Activated CD8-positive, alpha-beta memory T cell treated with anti-CD3 and anti-CD28 coated beads for 4 hours (primary cell): ENCODE measurements at places on chromosomes 13 and 19.

GRCh38 chr19:57389194-57389729, 392 bp upstream of the ZNF548 start:
- DNase-seq, result no peak

DNA sequence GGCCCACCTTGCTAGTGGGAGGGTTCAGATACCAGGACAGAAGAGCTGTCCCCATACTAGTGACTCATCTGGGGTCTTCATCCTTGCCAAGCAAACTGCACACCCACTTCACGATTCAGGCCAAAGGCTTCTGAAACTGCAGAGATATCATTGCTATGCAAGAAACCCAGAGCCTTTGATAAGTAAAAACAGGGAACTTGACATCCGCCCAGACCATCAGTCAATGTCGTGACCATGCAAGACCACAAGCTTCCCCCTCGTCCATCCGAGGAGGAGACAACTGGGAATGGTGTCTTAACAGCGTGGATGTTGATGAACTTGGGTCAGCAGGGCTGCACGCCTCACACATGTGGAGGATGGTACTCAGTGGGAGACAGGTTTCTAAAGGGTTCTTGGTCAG, 58.0 kb downstream of the ABCC4 start:
- no peak for DNase-seq

DNA sequence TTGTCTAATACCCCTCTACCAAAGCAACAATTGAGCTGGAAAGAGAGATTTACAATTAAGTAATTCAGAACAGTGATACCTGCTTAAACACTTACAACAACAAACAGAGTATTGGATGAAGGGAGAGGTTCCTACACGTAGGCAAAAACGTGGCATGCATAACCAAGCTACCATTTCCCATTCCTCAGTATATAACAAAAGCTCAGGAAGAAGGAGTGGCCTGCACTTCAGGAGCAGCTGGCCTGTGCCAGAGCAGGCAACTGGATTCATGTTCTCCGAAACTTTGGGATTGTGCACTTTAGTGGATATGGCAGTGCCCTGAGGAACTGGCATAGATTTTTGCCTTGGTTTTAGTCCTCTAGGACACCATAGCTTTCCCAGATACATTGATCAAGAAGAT, 630.2 kb upstream of the PCDH9 start:
- no peak for DNase-seq

- DNase-seq, result no peak
Observed at GRCh38 chr19:55579766-55580621, 654 bp downstream of the ZNF579 start.

DNA sequence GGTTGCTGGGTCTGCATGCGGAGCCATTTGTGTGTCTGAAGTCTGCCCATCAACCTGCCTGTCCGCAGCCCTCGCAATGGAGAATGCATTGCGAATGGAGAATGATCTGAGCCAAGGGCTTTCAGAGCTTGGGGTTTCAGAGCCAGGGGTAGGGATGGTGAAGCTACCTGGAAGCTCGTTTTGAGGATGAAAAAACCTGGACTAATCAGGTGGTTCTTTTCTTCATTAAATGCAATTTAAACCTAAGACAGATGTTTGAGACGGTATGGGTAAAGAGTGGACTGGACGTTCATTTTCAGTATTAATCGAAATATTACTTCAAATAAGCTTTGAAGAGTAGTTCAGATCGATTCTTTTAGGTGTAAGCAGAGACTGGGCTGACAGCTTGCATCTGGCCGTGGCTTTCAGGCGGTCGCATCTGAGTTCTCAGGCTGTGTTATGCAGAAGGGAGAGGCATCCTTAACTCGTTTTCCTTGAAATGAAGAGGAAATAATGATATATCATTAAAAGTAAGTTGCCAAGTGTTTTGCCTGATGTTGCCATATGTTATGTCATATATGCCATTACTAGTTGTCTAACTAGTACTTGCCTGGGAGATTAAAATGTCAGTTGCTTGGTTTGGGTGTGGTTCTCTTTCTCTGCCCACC, 801 bp downstream of the MCF2L start:
- no peak for DNase-seq

- no peak for DNase-seq
Observed at GRCh38 chr13:18996627-18997051, 185.0 kb downstream of the TUBA3C start.

DNA sequence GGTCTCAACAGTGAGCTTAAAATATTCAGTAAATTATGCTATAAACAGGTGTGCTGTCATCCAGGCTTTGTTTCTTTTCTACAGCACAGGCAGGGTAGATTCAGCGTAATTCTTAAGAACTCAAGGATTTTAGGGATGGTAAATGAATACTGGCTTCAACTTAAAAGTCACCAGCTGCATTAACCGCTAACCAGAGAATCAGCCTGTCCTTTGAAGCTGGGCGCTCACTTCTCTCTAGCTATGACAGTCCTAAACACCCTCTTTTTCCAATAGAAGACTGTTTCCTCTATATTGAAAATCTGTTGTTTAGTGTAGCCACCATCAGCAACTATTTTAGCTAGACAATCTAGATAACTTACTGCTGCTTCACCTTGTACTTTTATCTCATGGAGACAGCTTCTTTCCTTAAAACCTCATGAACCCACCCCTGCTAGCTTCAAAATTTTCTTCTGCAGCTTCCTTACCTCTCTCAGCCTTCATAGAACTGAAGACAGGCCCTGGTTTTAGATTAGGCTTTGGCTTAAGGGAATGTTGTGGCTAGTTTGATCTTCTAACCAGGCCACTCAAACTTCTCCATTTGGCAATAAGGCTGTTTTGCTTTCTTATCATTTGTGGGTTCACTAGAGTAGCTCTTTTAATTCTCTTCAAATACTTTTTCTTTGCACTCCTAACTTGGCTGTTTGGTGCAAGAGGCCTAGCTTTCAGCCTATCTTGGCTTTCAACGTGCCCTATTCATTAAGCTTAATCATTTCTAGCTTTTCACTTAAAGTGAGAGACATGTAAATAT, 89.5 kb downstream of the USP12 start:
- DNase-seq, result no peak

DNA sequence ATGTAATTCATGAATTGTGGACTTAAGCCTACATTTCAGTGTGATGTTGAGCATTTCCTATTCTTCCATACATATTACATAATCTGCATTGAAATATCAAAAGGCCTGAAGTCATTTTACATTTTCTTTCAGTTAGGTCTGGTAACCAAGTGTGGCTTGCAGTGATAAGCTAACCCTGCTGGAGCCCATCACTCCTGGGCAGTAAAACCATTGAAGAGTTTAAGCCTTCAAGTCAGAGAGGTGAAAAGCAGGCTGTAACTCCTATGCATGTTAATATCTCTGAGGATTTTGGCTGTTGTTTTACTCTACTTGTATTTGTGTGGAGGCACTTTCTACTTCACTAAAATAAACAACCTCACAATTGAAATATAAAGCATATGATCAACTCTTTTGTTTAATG, 248.8 kb downstream of the SLITRK5 start:
- DNase-seq, result no peak

- DNase-seq, result no peak
Observed at GRCh38 chr13:81874681-81875661, 1534.0 kb upstream of the SPRY2 start.

DNA sequence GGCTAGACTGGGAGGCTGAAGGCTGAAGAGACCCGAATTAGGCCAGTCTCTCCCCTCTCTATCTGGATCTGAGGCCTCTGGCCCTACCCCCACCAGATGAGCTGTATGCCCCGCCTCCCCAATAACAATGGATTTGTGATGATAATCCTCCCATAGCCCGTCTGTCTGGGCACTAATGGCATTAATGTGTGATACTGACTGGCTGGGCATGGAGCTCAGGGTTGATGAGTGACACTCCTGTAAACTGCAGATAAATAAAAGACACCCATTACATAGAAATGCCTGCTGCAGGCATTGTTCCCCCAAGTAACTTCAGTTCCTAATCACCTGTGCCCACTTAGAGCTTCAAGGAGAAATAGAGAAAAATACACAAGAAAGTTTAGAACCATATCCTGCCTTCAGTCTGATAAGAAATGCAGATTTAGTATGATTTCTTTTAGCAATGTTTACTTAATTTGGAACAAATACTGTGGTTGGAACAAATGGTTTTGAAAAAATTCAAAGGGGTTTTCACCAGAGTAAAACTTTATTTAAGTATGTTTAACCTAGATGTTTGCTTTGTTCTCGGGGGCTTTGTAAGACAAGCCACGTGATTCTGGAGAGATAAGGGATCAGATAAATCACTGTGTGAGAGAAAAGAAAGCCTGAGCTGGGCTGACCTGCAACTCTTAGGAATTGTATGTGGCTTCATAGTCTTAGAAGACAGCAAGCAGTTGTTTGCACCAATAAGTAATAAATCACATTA, 60.3 kb downstream of the TNFRSF19 start:
- no peak for DNase-seq

DNA sequence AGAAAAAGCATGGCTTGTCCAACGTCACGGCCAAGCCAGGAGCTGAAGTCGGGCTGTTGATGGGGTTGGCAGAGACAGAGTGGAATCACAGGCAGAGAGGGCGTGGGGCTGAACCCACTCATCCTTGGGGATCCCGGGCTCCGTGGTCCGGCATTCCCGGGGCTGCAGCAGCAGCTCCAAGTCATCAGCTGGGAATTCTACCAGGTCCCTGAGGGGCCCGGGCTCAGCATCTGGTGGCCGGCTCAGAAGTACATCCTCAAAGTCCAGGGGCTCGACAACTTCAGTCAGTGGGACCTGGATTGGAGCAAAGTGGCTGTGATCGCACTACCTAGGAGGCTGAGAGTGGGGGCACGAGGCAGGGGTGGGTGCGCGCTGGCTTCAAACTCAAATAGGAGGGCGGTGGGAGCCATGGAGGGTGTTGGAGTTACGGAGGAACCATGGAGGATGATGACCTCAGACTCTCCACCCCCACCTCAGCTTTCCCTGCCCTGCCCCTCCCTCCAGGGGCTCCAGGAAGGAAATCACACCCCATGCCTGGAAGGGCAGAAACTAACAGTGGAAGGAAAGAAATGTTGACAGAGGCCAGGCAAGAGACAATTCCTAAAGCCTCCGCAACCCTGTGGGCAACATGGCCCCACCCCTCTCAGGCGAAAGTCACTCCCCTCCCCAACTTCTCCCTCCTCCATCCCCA, 9.5 kb downstream of the DOCK6 start:
- DNase-seq, result no peak

DNA sequence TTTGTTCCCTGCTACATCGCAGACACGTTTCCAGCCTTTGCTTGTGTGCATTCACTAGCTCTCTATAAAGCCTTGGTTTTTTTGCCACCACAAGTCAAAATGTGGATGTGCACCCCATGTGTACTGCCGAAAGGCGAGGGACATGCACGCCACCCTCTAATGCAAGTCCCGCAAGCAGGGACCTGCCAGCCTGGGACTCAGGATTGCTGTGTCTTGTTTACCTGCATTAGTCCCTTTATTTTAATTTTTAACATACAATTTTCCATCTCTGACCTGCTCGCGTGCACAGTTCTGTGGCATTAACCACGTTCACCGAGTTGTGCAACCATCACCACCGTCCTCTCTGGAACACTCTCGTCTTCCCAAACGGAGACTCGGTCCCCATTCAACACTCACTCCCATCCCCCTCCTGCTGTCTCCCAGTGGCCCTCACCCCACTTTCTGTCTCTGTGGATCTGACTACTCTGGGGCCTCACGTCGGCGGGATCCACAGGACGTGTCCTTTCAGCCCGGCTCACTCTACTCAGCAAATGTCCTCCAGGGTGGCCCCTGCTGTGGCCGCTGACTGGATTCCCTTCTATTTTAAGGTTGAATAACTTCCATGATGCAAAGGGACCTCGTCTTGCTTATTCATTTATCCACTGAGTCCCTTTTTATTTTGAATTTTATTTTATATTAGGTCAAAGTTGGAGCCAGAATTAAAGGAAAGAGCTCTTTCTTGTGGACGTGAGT, 58.4 kb downstream of the RASA3 start:
- DNase-seq, result no peak

DNA sequence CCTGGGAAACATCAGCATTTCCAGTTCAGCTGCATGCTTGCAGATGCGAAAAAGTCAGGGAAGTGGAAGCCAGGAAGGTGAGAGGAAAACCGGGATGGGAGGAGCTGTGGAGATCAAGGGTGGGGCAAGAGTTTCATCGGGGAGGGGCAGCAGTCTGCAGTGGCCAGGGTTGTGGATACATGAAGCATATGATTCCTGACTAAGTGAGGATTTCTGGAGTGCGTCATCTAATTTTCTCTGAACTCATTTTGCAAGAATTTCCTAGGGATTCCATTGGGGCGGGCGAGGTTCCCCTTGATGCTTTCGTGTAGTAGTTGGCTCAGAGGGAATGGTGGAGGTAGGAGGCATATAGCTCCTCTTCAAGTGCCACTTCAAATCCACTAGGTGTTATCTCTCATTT, 344.1 kb upstream of the TMTC4 start:
- DNase-seq, result no peak

DNA sequence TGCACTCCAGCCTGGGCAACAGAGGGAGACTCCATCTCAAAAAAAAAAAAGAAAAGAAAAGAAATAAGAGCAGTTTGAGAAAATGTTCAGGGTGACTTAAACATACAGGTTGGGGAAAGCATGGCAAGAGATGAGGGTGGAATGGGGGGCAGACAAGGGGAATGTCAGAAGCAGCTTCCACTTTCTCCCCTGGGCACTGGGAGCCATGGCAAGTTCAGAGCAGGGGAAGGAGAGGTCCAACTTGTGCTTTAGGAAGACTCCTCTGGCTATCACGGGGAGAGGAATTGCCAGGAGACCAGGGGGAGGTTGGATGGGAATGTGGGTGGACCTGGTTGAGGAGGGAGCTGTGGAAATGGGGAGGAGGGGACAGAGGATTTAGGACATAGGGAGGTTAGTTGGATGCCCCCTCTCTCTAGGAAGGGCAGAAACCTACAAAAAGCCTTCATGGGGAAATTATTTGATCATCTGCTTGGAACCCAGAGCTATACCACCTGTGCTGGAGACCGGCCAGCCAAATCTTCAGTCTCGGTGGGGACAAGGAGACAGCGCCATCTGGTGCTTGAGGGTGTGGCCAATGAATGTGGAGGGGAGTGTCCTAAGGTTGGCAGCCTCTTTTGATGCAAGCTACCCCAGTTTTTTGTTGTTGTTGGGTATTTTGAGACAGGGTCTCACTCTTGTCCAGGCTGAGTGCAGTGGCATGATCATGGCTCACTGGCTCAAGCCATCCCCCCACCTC, 7.3 kb upstream of the STRN4 start:
- DNase-seq, result no peak

- DNase-seq, result no peak
Observed at GRCh38 chr19:54207983-54208783, 7.5 kb downstream of the RPS9 start.
